MM.1S (cell line): ENCODE measurements at places on chromosomes 1 and 21.

DNA sequence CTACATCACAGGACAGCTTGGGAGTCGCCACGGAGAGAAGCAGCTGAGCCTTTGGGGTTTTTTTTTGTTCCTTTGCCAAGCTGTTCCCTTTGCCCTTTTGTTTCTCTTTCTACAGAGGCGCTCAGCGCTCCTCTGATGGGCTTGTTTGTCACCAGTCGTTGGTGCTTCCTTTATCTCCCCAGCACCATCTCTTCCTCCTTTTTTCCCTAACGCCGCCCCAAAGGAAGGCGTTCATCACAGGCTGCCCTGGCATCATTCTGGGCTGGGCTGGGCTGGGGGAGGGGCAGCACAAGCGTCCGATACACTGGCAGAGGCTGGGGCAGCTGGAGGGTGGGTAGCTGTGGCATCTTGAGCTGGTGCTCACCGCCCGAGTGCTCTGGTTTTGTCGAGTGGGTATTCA is 10.5 kb downstream of the IGSF21 start:
- H3K4me3 ChIP-seq: no peak overlapping the region
- H3K4me1 ChIP-seq: no peaks in the 10 kb centered on the region
- DNase-seq: no peak
- no peak overlapping the region for H3K27ac ChIP-seq
- H3K27me3 ChIP-seq: peaks cover 64% of the 10 kb centered on the region
- no peaks in the 10 kb centered on the region for H3K36me3 ChIP-seq

DNA sequence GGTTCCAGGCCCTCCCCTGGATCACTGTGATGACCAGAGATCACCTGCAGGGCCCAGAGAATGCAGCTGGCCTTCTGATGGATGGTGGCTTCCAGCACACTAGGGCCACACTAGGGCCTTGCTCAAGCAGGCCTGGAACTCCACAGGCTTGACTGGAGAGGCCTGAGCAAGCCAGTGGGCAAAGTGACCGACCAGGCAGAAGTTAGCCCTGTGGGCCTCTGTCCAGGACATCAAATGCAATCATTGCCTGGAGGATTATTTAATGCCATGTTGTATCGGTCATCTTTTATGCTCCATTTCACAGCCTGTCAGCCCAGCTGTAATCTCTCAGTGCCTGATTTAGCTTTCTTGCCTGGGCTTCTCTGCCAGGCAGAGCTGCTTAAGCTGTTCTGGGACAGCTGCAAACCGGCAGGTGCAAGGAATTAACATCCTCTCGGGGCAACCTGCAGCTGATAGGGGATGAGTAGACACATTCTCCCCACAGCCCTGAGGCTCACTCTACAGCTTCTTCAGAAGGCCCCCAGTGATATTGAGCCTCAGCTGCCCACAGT is 17.7 kb downstream of the NENF start:
- DNase-seq: no peak
- no peaks in the 10 kb centered on the region for H3K27me3 ChIP-seq
- no peak overlapping the region for H3K4me3 ChIP-seq
- no peaks in the 10 kb centered on the region for H3K36me3 ChIP-seq
- H3K27ac ChIP-seq: no peak overlapping the region

DNA sequence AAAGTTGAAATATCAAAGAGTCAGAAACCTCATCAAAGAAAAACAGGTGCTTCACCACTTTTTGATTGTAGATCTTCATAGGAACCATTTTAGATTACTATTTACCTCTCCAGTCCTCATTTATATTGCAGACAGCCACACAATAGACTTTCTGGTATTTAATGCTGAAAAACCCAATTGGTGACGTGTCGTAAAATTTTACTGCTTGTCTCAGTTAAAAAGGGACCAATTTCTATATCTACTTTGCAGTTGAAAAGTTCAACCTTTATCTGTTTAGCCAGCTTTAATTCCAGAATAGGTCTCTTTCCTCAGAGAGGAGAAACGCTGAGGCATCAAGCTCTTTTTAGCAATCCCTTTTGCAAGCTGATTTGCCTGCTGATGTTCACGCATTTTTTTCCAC is 1722.4 kb downstream of the PLA2G4A start:
- H3K27ac ChIP-seq: no peak overlapping the region
- no peaks in the 10 kb centered on the region for H3K36me3 ChIP-seq
- H3K27me3 ChIP-seq: no peaks in the 10 kb centered on the region
- no peak for DNase-seq
- H3K4me1 ChIP-seq: no peaks in the 10 kb centered on the region

DNA sequence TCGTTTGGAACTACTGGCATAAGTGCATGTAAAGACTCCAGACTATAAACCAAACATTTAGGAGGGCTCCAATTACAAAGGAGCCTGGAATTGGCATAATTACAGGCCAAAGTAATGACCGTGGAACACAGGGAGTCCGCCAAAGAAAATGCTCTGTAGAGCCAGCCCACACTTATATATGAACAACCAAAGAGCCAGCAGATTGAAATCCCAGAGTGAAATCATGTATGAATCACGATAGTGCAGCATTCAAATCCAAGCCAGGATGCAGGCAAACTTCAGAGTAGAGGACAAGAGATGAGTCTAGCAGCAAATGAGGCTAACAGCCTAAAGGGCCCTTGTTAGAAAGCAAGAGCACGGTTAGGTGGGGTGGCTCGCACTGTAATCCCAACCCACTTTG is 13.1 kb downstream of the VPS26C start:
- H3K27me3 ChIP-seq: no peaks in the 10 kb centered on the region
- H3K4me1 ChIP-seq: 0 out of 2 replicates have a peak, but pooled peaks cover 2% of the 10 kb centered on the region
- H3K4me3 ChIP-seq: no peak overlapping the region
- no peak for DNase-seq
- no peak overlapping the region for H3K27ac ChIP-seq

DNA sequence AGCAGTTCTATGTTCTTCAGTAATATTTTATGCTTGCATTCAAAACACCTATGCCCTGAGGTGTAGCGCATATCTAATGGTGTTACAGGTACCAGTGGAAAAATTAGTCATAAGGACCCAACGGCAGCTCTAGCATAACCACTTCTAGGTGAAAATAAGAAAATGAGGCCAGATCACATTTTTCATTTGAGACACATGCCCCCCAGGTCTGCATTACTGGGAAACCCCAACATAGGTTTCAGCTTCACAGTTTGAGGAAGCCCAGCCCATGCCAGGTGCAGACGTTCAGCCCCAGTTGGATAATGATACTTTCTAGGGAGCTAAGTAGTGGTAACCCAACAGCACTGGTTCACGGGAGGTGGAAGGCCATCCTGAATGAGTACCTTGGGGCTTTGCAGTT is 129.8 kb downstream of the CNIH3 start:
- no peaks in the 10 kb centered on the region for H3K36me3 ChIP-seq
- peak; percentile 21 for DNase-seq
- H3K4me3 ChIP-seq: no peak overlapping the region
- no peaks in the 10 kb centered on the region for H3K27me3 ChIP-seq
- H3K4me1 ChIP-seq: peaks cover 19% of the 10 kb centered on the region
